ENCODE measurements at places on chromosomes 3 and 15. TPM values are rescaled to one million over a fixed set of nuclear protein-coding genes. Genes with fewer than 3 reads are reported as not detected.

Gene MAGI1
- 5.5 TPM for total RNA-seq

Gene RGMA
- 2.9 TPM for total RNA-seq

Gene CLDN1
- total RNA-seq: 0.20 TPM

Gene SUCLG2
- total RNA-seq: 61.0 TPM

Gene MYO1E
- total RNA-seq: 235 TPM

Gene CD200
- not detected for total RNA-seq

Gene NTRK3
- total RNA-seq: not detected

Gene MESP1
- total RNA-seq: not detected

Gene THUMPD3
- 45.9 TPM for total RNA-seq

Gene RHOV
- not detected for total RNA-seq

Gene KCNMB3
- 1.8 TPM for total RNA-seq

Gene RASA2
- total RNA-seq: 12.5 TPM

Gene MUC20
- 1.1 TPM for total RNA-seq

Gene CHST2
- 73.1 TPM for total RNA-seq

Gene CYP8B1
- total RNA-seq: not detected

Gene IMPG2
- 0.20 TPM for total RNA-seq

Gene MUSTN1
- total RNA-seq: not detected

Gene SPINK8
- total RNA-seq: not detected

Gene TJP1
- 67.6 TPM for total RNA-seq

Gene PLS1
- 0.59 TPM for total RNA-seq

Gene TM4SF1
- 442 TPM for total RNA-seq

Gene KLHL6
- not detected for total RNA-seq

Gene SLC12A8
- total RNA-seq: 1.6 TPM

Gene ROPN1
- total RNA-seq: not detected

Gene VEPH1
- 35.4 TPM for total RNA-seq

Gene RCCD1
- 16.6 TPM for total RNA-seq

Gene ZNF619
- 6.2 TPM for total RNA-seq

Gene SAMMSON
- not detected for total RNA-seq

Measured in subcutaneous preadipocyte (primary cell).